ENCODE measurements at places on chromosomes 16 and 17.

DNA sequence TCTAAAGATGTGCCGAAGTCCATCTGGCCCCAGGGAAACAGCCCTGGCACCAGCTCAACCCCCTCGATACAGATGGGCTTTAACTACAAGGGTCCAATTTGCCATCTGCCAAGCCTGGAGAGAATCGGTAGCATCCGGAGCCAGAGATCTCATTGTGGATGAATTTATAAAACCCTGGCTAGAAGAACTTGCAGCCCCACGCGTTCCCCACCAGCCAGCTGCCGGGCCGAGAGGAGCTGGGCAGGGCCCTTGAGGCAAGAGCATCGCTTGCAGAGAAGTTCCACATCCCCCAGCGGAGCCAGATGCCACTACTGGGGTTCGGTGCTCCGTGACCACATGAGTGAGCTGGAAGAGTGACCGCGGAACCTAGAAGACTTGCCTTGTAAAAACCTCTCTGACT is 65.3 kb upstream of the NOL11 start:
- DNase-seq: no peak

- DNase-seq: no peak
Measured at GRCh38 chr17:80891397-80892018, 100.1 kb upstream of the CHMP6 start.

- DNase-seq: no peak
Measured at GRCh38 chr17:329784-330420, 22.7 kb downstream of the RPH3AL start.

GRCh38 chr17:7843257-7843535 is 9.2 kb downstream of the KDM6B start:
- peak; percentile 55 for DNase-seq

DNA sequence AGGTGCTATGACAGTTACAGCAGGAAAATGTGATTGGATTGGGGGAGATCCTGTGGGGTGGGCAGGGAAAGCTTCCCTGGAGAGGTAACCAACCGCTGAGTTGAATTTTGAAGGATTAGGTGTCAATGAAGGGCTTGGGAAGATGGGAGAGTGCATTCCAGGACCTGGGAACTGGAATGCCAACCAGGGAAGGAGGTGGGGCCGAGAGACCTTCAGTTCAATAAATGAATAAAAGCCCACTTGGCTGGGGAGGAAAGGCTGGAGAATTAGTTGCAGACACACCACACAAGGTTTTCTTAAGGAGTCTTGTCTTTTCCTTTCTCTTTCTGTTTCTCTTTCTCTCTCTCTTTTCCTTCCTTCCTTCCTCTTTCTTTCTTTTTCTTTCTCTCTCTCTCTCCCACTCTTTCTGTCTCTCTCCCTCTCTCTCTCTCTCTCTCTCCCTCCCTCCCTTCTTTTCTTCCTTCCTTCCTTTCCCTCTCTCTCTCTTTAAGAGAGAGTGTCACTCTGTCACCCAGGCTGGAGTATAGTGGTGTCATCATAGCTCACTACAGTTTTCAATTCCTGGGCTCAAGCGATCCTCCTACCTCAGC is 3.3 kb downstream of the USP43 start:
- DNase-seq: no peak

GRCh38 chr17:49404906-49405305 is 9.8 kb downstream of the PHB1 start:
- no peak for DNase-seq

DNA sequence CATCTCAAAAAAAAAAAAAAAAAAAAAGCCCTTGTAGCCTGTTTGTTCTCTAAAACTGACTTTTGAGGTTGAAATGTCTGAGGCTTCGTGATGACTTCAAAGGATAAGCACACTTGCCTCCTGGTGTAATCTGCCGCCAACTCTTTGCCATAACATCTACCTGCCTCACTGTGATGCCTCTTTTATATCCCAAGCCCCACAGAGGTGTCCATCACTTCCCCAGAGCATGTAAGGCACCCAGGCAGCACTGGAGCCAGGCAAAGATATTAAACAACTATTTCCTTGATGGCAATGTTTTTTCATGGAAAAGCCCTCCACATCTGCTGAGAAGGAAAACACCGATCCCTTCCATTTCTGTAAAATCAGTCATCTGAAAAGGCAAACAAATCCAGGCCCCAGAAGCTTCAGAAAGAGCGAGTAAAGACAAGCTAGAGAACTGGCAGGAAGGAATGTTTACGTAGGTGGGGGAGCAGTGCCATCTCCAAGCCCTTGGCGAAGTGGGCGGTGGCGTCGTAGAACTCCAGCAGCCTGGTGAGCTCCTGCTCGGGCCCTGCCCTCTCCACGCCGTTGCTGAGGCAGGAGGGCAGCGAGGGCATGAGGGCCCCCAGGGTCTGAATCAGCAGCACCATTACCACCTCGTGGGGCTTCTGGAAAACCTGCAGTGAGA is 28.6 kb downstream of the COG7 start:
- DNase-seq: peak; percentile 77

DNA sequence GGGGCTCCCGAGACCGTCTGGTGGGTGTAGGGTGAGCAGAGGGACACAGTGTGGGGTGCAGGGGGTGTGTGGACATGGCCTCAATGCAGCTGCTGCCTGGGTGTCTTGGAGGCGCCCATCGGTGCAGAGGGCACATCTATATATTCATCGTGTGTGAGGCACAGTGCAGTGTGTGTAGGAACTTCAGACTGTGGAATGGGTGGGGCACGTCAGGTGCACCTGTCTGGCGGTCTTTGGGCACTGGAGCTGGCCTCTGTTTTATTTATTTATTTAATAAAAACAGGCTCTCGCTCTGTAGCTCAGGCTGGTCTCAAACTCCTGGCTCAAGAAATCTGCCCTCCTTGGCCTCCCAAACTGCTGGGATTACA is 16.8 kb downstream of the LASP1 start:
- no peak for DNase-seq

DNA sequence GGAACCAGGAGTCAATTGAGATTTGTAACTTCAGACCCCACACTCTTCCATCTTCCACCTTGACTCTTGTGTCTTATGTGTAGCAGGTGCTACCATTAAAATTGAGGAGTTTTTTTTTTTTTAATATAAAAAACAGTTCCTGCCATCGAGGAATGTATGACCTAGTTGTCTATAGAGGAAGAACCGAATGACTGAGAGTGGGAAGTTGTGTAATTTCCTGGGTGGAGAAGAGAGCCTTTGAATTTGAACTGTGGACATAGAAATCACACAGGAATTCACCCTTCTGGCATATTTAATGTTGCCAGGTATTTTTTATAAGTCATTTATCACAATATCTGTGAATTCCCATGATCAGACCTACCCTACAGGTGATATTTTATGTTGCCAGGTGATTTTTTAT is 22.0 kb downstream of the SP2 start:
- DNase-seq: no peak

GRCh38 chr16:79672524-79672923 is 72.0 kb upstream of the MAF start:
- DNase-seq: no peak

GRCh38 chr17:34763728-34764665 is 184.6 kb downstream of the TMEM132E start:
- DNase-seq: no peak

GRCh38 chr17:7348478-7349242 is 3.3 kb upstream of the KCTD11 start:
- DNase-seq: no peak

DNA sequence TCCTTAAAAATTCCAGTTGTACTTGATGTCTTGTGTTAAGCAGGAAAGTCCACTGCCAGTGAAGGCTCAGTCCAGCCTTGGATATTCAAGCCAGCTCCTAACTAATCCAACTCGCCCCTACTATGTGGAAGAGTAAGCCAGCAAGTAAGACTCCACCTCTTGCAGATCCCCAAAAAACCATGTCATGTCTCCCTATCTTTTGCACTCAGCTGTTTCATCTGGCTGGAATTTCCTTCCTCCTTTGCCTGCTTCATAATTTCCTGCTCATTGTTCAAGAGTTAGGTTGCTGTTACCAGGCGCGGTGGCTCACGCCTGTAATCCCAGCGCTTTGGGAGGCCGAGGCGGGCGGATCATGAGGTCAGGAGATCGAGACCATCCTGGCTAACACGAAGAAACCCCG is 37.8 kb downstream of the RBBP6 start:
- no peak for DNase-seq

DNA sequence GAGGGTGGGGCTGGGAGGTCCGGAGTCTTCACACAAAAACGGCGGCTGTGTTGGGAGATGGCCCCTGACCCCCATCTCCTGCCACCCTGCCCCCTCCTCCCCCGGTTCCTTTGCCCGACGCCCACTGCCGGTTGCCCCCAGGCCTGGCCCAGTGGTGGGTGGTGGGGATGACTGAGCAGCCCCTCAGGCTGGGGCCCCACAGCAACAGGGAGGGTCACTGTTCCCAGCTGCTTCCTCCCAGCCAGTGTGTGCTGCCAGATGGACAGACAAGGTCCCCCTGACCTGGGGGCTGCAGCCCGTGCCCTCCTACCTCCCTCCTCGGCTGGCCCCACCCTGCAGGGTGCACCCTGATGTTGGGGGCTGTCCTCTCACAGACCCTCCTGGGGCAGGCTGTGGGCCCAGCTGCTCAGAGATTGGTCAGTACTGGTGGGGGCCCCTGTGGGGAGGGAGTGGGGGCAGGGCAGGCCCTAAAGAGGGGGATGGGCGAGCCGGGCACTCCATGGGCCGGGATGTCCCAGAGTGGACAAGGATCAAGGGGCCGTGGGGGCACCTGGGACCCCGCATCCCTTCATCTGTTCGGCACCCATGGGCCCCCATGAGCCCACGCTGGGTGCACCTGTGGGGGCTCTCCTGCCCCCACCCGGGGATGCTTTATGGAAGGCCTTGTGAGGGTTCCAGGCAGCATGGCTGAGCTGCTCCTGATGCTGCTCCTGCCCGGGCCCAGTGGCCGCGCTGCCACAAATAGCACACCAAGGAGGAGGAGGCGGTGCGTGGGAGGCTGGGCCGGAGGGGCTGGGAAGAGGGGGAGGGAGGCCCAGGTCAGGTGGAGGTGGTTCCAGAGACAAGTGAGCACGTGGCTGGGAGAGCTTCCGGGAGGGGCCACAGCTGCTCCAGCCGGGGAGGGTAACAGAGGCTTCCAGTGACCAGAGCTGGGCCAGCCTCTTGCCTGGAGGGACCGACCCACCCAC is 5.1 kb downstream of the C1QTNF8 start:
- DNase-seq: no peak

- DNase-seq: no peak
Measured at GRCh38 chr17:55769625-55770000, 18.8 kb downstream of the PCTP start.

GRCh38 chr17:31724619-31725018 is 134.4 kb downstream of the COPRS start:
- no peak for DNase-seq

- no peak for DNase-seq
Measured at GRCh38 chr17:38587203-38587602, 18.5 kb downstream of the SRCIN1 start.

DNA sequence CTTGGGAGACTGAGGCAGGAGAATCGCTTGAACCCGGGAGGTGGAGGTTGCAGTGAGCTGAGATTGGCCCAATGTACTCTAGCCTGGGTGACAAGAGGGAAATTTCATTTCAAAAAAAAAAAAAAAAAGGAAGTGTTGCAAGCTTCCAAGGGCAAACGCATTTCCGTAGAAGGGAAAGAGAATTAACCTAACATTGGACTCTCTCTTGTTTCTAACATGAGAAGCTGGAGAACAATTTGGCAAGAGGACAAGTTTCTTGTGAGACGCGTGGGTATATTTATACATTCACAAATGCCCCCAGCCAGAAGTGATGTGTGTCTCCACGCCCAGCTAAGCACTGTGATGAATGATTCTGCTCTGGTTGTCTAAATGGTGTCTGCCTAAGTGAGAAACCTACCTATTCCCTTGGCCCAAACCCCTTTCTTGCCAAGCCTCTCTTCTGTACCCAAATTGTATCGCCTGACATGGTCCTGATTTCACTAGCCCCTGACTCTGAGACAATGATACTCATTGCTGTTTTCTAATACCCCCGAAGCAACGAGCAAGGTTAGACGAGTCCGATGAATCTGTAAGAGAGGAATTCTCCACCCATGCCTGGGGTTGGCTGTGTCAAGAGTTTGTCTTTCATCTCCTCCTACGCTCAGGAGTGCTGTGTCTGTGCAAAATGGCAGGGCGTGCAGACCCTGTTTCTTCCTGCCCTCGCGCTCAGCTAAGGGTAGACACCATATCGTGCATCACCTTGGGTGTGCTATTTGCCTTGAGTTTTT is 14.2 kb upstream of the ST6GALNAC2 start:
- no peak for DNase-seq

DNA sequence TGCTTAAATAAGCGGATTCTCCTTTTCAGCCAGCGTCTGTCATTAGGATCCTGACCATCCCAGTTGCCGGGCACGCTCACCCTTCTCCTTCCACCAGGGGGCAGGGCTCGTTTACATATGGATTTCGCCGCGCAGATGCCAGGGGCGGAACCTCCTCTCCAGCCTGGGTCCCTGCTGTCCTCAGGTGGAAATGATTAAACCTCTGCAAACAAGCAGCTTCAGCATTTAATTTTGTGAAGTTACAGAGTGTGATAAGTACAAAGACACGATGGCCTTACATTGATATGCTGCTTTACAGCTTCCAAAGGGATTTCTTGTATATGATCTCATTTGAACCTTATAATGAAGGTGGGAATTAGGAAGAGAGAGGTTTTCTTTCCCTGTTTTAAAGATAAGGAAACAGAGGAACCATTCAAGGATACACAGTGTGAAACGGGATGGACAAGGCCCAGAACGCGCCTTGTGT is 3.9 kb upstream of the KRT28 start:
- DNase-seq: peak; percentile 72

- DNase-seq: no peak
Measured at GRCh38 chr16:75486676-75487313, 8.4 kb downstream of the CHST6 start.

GRCh38 chr16:4136229-4136813 is 20.1 kb upstream of the ADCY9 start:
- DNase-seq: no peak

- no peak for DNase-seq
Measured at GRCh38 chr16:77548151-77548550, 113.3 kb upstream of the ADAMTS18 start.

Data from NCI-H1105 treated with DMSO at 0.1 percent for 48 hours (cell line).